MG63 (cell line): ENCODE measurements at places on chromosomes 6 and 20. TPM values are rescaled to one million over a fixed set of nuclear protein-coding genes. Genes with fewer than 3 reads are reported as not detected.
A peak's percentile ranks its signal among the peaks of the same experiment; 100 is the strongest.

GRCh38 chr20:46562373-46563169 lies 12.1 kb upstream of the OCSTAMP start:
- DNase-seq = peak; percentile 67

DNA sequence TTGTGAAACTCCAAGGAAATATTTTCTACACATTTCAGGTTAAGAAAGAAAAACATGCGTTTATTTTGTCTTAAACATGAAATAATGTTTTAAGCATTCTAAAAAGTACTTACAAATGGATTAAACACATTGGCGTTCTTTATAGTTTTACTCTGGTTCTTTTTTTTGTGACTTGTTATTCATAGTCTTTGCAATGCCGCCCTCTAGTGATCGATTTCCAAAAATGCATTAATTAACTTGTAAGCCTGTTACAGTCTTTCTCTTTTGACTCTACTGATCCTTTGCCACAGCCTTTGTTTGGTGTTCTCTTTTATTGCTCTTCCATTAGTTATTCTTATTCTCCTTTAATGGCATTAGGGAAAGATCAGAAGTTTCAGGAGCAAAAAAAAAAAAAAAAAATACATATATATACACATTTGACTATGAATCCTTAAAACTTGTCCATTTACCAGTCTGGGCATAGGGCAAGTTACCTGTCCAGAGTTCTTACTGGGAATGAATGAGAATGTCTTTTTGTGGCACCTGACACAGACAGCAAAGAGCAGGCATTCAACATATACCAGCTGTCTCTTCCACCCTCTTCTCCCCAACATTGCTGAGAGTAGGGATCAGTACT lies 59.9 kb downstream of the MACROD2 start:
- no peak for DNase-seq

DNA sequence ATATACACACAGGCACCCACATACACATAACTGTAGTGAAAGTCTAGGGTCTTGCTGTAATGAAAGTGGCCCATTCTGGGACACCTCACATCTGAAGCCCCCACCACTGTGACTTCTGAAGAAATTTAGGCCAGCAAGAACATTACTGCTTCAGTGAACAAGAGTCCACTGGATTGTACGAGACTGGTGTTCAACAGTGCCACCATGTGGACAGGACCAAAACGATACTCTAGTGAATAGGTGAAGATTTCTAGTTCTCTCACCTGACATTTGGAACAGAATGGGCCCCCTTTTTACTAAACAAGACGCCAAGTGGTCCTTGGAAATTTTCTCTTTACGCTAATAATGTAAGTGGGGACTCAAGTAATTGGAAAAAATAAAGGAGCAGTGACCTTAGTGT lies 156.9 kb downstream of the MAFB start:
- peak; percentile 16 for DNase-seq

The WFDC9 gene
- not detected in 2 replicates for total RNA-seq
